DMS 273 treated with DMSO at 0.1 percent for 48 hours (cell line): ENCODE measurements at places on chromosomes 3 and 15.

GRCh38 chr15:40857601-40858341 lies 13.9 kb downstream of the SPINT1 start:
- no peak for DNase-seq

GRCh38 chr3:119436977-119437376 lies 26.4 kb downstream of the TMEM39A start:
- no peak for DNase-seq

DNA sequence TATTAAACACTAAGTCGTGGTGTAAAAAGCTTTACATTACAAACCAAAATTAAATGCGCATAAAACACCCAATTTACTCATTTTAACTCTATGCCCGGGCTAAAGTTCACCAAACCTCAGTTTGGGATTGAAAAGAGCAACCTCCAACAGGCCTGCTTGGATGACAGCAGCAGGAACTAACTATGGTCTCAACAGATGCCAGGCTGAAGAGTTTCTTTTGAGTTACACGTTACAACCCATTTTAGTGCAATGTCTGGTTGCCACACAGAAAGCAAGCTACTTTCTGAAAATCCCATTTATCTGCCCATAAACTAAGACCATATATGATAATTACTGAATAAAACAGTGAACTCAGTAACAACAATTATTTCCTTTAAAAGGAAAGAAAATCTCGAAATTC lies 2.2 kb downstream of the SATB1 start:
- DNase-seq: no peak

DNA sequence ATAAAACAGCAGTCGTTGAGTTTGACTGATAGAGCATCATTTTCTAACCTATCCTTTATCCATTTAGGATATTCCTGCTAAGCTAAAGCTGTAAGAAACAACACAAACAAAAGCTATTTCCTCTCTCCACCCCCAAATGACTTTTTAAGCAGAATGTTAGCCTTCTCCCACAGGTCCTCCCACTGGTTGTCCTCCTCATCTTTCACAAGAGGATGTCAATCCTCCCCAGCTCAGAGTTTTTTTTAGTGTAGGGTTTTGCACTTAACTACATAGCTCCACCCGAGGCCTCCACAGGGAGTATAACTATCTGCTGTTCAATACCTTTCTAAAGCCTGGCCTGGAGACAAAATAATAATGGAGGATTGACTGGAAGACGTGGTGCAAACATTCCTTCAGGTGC lies 7.8 kb downstream of the SETMAR start:
- no peak for DNase-seq

DNA sequence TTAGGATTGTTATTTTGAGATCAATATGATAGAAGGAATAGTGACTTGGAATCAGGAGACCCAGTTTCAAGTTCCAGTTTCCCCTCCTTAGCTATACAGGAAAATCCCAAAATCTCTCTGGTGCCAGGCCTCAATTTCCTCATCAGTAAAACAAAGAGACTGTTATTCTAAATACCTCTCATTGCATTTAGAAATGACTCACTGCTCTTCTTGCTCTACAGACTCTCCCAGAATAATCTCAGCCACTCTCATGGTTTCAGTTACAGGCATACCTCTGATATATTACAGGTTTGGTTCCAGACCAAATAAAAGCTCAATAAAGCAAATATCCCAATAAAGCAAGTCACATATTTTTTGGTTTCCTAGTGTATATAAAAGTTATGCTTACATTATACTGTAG lies 28.3 kb downstream of the IMPG2 start:
- no peak for DNase-seq

- no peak for DNase-seq
Observed at GRCh38 chr3:195137638-195138588, 133.0 kb downstream of the XXYLT1 start.

DNA sequence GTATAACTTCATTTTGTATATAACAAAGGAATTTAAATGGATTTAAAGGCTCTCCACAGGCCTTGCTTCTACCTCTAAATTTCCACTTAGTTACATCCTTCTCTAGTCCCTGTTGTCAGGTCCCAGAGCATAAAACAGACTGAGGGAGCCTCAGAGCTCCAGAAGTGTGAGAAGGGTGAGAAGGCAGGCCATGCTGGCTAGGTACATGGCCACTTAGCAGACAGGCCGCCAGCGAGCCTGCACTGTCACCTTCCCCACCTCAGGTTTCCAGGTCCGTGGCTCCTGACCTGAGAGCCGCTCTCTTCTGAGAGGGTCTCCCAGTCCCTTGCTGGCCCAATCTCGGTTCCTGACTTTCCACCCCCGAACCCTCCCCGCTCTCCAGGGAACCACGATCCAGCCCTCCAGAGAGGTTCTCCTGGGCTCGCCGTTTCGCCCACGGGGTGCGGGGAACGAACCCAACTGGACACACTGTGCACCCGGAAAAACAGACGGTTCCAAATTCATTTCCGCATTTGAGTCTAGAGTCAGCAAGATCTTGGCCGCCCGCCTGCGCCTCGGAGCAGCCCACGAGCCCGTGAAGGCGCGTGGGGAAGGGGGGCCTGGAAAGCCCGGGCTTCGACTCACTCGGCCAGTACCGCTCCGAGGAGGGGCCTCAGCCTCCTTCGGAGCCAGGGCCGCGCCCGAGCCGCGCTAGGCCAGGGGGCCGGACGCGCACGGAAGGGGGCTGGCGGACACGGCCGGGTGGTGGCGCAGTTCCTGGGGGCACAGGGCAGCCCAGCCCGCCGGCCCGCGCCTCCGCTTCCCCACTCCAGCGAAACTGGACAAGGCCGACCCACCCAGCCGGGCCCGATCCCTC lies 16.7 kb upstream of the SOX2 start:
- DNase-seq: no peak

DNA sequence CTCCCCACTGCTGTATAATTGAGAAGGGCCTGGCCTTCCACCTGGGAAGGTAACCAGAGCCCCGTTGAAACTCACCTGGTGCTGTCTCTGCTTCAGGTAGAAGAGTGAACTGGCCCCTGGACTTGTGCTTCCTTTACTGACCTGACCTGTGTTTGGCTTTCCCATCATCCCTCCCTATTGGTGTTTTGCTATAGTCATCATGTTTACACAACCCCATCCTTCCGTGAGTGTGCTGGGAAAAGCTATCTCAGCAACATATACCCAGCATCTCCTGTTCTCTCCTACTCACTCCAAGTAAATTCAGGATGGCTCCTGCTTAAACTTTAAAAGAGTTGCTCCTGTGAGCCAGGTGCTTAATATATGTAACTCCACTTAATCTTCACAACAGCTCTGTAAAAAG lies 77.2 kb upstream of the TSC22D2 start:
- DNase-seq: no peak
